ENCODE measurements at places on chromosomes 2 and 18. TPM values are rescaled to one million over a fixed set of nuclear protein-coding genes. Genes with fewer than 3 reads are reported as not detected.

The TYMS gene
- 0.49 TPM for total RNA-seq

The DYNAP gene
- not detected for total RNA-seq

The FBXO15 gene
- total RNA-seq: 3.7 TPM

The ANKAR gene
- total RNA-seq: 24.8 TPM

DNA sequence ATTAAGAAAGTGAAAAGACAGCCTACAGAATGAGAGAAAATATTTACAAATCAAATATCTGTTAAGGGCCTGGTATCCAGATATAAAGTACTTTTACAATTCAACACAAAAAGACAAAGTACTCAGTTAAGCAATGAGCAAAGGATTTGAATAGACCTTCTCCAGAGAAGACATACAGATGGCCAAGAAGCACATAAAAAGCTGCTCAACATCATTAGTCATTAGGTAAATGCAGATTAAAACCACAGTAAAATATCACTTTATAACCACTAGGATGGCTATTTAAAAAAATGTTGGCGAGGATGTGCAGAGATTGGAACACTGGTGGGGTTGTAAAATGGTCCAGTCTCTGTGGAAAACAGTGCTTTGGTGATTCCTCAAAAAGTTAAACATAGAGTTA lies 38.9 kb downstream of the RAB31 start:
- DNase-seq: no peak

DNA sequence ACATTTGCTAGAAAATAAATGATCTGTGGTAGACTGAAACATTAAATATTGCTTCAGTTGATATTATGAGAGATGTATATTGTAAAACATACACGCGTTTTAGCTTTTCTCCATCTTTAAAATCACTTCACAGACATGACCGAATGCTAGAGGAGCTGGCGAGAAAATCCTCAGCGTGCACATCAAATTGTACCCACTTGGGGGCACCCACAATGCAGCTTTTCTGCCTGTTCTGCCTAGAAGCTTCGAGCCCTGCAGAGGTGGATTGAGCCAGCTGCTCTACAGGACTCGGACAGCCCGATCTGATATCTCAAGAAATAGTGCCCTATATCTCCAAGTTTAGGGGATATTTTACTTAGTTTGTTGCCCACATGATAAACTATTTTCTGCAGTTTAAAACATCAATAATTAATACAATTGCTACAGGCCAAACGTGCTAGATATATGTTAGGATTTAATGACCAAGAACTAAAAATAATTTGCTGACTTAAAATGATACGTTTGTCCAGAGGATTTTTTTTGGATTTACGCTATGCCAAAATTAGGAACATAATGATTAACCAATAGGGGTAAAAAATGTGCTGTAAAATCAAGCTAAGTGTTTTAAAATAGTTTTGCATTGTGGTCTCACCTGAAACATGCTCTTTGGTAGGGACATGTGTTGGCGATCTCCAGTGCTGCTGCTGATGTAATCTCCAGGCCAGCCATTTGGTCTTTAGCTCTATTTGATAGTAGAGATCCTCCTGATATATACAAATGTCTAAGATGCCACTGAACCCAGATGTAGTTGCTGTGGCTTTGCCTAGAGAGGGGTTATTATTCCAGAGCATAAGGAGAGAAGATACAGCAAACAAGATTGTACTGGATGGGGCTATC lies 22.3 kb upstream of the ATP5MC3 start:
- peak; percentile 55 for DNase-seq

DNA sequence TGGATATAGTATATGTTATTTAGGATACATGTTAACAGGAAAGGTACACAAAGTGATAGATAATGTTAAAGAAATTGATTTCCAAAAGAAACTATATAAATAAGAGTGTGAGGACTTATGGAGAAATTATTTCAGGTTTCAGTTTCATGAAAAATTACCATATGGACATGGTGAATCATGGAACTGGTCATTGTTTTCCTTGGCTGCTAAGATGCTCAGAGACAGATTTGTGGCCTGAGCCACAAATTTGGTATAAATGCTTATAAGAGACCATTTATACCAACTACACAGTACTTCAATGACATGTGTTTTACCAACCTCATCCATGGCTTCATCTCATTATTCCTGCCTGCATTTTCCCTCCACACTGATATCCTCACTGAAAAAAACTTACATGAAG lies 188.1 kb downstream of the FMNL2 start:
- no peak for DNase-seq

- DNase-seq: no peak
Observed at GRCh38 chr2:196086517-196087368, 18.1 kb upstream of the DNAH7 start.

DNA sequence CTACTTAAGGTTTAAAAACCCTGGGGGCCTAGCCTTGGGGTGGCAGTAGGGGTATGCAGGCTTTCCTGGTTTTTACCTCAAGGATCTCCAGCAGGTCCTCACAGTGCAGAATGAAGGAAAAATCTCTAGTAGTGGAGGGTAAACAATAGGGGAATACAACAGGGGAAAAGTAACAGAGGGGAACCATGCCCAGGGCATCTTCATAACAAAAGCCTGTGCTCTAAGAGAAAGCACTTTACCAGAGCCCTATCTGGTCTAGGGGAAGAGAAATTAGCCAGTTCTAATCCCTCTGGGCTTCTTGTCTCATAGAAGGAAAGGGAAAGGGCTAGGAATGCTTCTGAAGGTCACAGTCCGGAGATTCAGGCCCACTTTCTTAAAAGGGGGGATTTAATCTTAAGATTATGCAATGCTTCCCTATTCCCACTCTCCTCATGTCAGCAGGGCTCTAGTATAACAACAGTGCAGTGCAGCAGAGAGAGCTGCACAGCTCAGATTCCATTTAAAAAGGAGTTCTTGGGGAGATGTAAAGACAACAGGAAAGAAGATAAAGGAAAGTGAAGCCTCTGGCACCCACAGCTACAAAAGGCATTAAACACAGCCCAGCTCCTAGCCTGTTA lies 149.0 kb upstream of the CYP1B1 start:
- no peak for DNase-seq

All from B cell (primary cell).